ENCODE measurements at places on chromosomes 11 and 22.
A peak's percentile ranks its signal among the peaks of the same experiment; 100 is the strongest.

GRCh38 chr11:120261931-120262330 lies 22.0 kb downstream of the POU2F3 start:
- DNase-seq, result no peak

- DNase-seq, result no peak
These were observed 124.4 kb upstream of the PGR start for GRCh38 chr11:101254037-101254436.

DNA sequence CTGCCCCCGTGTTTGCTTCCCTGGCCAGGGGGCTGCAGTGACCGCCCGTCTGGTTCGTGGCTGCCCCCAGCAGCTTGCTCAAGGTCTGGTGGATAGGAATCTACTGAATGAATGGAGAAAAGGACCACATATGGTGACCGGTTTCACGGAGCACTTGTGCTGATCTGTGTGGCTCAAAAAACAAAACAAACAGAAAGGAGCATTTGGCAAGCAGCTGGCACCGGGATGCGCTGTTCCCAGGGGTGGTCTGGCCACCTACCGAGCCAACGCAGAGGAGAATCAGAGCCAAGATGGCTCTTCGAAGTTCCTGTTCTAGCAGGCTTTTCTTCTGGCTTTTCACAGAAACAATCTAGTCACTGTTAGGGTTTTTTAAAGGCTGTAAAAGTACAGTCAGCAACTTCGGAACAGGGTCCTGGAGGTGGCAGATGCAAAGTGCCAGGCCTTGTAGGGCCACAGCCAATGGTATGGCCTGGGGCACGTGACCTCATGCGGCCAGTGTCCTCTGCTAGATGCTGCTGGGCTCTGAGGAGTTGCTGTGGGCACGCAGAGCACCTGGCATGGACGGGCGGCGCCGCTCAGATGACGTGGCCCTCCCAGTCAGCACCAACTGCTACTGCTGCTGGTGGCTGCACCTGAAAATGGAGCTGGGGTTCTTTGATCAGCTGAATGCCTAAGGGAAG lies 27.3 kb upstream of the PACSIN2 start:
- DNase-seq, result no peak

DNA sequence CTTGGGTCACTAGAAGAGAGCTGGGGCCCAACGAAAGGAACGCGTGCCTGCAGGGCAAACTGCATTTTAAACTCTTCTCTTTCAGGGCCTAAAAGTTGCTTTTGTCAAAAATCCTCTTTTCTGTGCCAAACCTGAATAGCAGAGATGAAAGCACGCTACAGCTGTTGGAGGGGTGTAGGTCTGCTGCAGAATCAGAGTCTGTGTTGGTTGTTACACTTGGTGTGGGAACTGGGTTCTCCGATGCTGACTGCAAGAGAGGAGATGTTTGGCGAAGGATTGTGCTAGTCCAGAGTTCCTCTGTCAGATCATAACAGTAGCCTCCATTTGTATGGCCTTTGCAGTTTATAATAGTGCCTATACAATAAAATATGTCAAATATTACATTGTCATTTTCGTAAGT lies 41.8 kb downstream of the BARX2 start:
- DNase-seq, result no peak

DNA sequence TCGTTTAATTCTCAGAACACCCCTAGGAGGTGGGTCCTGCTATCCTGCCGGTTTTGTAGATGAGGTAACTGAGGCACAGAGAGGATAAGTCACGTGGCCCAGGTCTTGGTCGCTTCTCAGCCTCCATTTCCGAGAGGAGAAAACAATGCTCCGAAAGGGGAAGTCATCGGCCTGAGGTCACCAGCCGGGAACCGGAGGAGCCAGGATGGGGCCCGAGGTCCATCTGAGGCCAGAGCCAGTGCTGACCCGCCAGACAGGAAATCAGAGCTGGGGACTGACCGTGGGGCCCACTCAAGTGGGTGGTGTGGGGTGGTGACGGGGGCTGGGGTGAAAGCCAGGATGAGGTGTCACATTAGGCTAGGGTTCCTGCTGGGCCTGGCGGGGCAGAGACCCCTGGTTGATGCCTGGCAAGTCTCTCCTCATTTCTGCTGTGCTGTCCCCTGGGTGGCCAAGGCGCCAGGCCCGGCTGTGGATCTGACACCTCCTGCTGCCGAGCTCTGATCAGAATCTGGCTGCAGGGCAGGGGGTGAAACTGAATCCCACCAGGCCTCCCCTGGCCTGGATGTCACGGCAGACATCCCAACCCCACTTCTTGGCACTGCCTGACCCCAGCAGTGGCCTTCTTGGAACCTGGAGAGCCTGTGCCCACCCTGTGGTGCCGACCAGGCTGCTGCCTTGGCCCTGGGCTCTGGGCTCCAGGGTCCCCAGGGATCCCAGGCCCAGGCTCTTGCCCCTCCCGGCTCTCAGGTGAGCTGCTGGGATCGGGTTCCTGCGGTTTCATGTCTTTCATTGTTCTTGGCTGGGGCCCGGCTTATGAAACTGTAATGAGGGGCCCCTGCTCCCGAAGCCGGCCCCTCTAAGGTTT lies 12.0 kb downstream of the TRIOBP start:
- no peak for DNase-seq

DNA sequence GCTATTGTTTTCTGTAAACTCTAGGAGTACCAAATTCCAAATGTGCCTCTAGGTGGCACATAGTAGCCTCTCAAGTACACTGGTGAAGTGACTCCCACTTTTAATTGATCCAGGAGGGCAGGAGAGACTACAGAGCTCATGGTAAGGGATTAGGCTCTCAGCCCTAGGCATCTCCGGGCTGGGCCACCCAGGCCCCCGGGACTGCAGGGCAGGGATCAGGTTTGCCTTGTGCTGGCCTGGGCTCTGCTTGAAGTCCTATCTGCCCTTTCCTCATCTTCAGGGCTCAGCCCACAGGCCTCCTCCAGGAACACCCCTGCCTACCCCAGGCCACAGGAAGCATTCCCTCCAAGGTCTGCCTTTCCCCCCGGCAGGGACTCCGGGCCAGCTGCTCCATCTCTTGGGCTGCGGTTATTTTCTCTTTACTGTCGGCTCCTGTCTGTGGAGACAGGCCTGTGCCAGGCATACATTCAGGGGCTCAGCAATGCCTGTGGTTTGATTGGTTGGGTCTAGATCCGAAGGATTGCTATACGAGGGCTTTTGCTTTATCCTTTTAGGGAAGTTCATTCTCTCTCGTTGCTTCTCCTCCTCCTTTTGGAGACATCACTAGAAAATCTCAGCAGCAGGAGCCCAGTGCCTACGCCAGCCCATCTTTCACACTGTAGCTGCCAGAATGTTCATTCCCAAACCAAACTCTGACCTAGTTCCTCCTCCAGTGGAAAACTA lies 32.8 kb downstream of the PARVA start:
- peak; percentile 41 for DNase-seq

DNA sequence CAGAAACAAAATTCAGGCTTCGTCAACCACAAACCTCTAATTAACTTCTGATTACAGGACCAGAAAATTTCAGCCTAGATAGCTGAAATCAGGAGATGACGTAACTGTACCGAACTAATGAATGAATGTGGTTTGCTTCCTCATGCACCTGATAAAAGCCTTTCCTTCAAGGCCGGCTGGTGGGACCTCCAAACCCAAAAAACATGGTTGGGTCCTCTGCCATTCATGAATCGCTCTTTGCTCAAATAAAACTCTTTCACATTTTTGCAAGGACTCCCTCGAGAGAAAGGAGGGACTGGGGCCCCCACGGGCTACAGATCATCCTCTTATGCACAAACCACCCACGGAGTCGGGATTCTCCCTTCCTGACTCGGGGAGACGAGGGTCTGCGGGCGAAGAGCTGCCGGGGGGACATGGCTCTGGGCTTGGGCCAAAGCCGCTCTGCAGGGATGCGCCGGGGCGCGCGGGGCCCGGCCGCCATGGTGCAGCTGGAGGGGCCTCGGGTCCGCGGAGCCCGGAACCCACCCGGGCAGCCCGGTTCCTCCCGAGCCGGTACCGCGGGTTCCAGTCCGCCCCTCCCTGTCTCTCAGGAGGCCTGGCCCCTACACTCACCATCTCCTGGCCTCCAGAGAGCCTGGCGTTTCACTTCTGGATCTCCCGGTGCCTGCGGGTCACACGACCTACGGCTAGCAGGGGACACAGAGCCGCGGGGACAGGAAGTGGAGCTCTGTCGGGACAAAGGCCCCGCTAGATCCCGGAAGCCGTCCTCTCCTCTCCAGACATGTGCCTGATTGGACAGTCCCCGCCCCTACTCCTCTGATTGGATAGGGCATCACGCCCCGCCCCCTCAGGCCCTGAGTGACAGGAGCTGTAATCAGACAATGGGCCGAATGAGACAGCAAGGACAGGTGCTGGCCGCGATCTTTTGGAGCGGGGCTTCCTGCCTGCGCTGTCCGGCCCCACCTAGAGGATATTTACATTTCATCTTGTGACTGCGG lies at the start of gene ZNF195:
Gene ZNF195, minus strand, starts transcription at position 721 of the 998 bp plus-strand sequence. Its CDS starts 106 bp downstream, at position 615.
- peak; percentile 98 for DNase-seq

GRCh38 chr11:12206529-12206928 lies 96.1 kb downstream of the MICAL2 start:
- DNase-seq, result no peak

DNA sequence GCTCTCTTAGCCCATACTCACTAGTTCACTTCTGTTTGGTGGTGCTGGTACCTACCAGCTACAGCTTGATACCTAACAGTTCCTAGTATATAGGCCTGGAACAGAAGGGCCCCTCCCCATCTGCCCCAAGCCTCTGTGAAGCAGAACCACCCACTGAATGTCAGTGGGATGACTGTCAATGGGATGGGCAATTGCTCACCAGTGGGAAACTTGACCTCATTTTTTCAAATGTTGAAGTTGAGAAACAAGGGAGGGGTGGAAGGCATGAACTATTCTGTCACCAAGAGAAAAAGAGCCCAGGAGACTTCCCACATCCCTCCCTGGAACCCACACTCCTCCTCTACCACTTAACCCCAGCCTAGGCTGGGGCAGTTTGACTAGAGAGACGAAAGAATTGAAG lies at the start of gene NLRP10:
Gene NLRP10, minus strand, starts transcription at position 62 of the 400 bp plus-strand sequence. CDS start 1,952 bp downstream, outside the sequence.
- DNase-seq, result no peak

- DNase-seq, result no peak
These were observed 371.2 kb downstream of the CTTN start for GRCh38 chr11:70769521-70769920.

DNA sequence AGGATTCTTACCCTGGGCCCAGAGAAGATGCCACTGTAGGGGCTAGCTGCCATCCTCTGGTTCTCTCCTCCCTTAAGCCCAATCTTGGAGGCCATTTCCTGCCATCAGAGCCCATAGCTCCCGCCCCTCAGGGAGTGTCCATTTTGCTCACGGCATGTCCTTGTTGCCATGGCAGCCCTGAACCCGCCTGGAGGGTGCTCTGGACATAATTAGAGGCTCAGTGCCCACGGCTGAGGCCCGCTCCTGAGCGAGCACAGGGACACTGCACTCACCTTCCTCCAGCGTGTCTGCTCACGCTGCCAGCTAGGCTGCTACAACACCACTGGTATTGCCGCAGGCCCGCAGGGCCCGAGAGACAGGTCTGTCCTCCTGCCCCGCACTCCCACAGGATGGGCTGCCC lies 11.1 kb upstream of the SUSD2 start:
- no peak for DNase-seq

DNA sequence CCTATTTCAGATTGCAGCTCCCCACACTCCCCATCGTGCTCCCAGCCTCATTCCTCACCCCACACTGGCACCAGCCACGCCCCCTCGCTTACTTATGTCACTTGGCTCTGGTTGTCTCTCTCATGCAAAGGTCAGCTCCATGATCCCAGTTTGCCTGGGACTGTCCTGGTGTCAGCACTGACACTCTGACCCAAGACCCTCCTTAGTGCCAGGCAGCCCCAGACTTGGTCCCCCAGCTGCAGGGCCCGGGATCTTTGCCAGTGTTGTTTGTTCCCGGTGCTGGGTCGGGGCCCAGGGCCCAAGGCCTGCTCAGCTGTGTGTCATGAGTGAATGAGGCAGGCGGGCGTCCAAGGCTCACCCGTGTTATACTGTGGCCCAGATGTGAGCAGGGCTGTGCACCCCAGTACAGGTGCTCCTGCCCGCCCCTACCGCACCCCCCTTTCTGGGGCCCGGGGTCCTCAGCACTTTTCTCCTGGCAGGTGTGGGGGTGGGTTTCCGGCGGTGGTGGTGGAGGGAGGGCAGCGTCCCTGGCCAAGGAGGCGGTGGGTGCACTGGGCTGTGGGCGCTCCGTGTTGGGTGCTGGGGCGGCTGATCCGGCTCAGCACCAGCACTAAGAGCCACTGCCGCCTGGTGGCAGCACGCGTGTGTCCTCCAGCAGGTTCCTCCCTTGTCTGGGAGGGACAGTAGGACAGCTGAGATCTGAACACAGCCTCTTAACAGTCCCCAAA lies 19.5 kb downstream of the IL17REL start:
- no peak for DNase-seq

All from HTR-8/SVneo (cell line).